ENCODE measurements at places on chromosomes 16 and 17. TPM values are rescaled to one million over a fixed set of nuclear protein-coding genes. Genes with fewer than 3 reads are reported as not detected.

- no peak for DNase-seq
Observed at GRCh38 chr17:56064506-56064905, 88.8 kb upstream of the ANKFN1 start.

- DNase-seq, result no peak
Observed at GRCh38 chr16:56611281-56611833, 3.0 kb downstream of the MT2A start.

The CRYBA1 gene
- polyA plus RNA-seq, result not detected

DNA sequence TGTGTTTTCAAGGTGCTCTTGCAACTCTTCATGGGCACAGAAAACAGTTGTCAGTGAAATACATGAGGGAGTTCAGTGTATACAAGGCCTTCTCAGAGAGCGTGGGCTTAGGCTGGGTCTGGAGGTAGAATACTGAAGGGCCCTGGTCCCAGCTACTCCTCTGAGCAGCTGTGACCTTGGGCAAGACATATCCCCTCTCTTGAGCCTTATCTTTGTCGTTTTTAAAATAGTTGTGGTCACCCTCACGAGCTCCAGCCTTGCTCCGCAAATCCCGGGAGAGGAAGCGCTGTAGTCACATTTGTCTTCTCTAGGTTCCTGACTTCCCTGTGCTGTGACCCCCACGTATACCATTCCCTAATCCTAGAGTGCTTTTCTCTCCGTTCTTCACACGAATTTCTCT is 3.6 kb downstream of the ZNRF1 start:
- no peak for DNase-seq

- no peak for DNase-seq
Observed at GRCh38 chr16:10466861-10467260, 81.0 kb downstream of the ATF7IP2 start.

DNA sequence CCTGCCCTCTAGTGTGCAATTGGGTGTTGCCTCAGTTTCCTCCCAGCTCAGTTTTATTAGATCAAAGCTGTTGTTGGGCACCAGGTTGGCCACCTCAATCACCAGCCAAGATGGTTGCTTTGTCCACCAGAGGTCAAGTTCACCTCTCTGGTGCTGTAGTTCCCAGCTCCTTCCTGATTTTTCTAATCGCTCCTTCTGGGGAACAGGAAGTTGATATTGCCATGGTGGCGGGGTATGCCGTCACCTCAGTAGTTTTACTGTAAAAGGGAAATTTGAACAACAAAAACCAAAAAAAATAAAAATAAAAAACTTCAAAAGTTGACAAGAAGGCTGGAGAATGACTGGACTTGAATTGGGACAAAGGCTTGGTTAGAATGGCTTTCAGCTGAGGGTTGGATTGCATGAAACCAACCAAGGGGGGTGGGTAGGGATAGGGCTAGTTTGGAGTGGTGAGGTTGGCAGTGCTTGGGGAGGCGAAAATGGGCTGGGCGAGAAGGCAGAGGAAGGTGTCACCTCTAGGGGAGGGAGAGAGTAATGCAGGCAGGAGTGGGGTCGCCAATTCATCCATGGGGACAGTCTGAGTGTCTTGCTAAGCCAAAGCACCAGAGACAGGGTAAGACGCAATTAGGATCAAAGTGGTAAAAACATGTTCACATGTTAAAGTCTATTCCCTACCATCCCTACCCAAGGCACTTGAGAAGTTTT is 6.2 kb downstream of the EFNB3 start:
- no peak for DNase-seq

DNA sequence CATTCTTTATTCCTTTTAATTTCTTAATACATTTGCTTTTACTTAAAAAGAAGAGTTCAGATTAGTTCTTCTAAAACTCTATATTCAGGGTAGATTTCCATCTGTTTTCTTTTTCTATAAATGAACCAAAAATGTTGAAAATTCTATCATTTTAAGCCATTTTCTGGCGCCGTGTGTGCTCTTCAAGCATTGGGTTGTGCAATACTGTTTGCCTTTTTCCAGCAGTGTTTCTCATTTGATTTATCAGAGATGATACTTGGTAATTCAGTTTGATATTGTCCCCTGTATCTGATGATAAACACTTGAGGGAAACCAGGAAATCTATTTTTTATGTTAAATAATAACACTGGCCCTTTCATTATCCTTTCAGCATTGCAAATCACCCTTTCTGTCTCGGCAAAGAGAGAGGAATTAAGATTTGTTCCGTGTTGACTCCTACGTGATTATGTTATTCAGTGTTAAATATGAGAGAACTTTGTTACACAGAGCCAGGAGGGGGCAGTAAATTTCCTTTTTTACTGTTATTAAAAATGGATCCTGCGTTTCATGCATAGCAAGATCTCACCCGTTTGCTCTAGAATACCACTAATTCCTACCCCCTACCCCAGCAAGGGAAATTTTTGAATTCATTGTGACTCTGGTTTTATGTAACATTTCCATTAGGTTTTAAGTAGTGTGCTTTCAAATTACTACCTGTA is 606.9 kb upstream of the RBFOX1 start:
- no peak for DNase-seq

DNA sequence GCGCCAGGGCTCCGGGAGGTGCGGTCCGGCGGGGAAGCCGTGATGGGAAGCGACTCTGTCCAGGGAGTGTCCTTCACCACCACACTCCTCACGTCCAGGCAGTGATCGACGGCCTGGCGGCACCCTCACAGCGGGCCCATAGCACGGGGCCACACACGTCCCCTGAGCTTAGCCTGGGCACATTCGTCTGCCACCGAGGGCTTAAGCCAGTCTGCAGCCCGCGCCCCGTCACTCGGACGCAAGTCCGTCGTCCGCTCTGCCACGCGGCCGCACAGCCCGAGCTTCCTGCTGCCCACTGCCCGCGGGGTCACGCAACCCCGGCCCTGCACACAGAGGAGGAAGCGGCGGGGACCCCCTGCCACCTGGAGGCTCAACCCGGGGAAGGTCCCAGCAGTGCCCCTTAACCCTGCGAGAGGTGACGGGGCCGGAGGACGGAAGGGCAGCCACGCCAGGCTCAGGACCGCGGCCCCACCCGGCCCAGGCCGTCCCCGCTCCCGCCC is 3.0 kb upstream of the TBX2 start:
- no peak for DNase-seq

- DNase-seq, result no peak
Observed at GRCh38 chr16:4522051-4522581, 16.5 kb downstream of the CDIP1 start.

GRCh38 chr16:1261131-1261892 is 5.4 kb downstream of the TPSD1 start:
- no peak for DNase-seq

The ABCC6 gene
- polyA plus RNA-seq, result 3.7 TPM

The ZACN gene
- polyA plus RNA-seq, result not detected

The DNAH9 gene
- polyA plus RNA-seq, result not detected

DNA sequence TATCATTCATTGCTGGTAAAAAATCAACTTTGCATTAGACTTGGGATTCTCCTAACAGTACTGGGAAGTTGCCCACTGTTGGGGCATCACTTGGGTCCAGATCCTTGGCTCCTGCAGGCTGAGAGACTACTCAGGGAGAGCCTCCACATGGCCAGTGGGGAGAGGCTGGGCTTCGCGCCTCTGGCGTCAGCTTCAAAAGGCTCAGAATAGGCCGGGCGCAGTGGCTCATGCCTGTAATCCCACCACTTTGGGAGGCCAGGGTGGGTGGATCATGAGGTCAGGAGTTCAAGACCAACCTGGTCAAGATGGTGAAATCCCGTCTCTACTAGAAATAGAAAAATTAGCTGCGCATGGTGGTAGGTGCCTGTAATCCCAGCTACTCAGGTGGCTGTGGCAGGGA is 3.4 kb upstream of the CSHL1 start:
- DNase-seq, result no peak

DNA sequence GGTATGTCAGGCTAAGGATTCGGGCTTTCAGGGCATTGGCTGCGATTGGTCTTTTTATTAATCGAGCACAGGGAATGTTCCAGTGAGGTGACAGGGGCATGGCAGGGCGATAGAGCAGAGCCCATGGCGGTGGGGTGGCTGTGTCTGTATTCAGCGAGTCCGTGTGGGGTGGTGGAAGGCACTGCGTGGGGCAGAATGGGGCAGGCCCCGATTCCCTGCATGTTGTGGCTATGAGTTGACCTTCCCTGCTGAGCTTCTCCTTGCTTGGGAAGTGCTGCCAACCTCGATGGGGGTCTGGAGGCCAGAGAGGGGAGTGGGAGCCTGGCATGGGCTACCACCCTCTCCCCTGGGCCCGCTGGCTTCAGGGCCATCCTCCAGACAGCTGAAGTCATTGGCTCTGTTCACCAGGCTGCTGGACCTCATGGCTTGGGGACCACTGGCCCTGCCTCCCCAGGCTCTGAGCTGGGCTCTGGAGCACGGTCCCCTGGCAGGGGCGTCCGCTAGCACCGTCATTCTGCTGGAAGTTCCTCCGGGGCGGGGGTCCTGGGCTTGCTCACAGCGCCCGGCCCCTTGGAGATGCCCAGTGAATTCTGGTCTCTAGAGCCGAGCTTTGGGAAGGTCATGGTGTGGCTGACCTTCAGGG is 92.1 kb downstream of the NPIPB11 start:
- DNase-seq, result no peak

DNA sequence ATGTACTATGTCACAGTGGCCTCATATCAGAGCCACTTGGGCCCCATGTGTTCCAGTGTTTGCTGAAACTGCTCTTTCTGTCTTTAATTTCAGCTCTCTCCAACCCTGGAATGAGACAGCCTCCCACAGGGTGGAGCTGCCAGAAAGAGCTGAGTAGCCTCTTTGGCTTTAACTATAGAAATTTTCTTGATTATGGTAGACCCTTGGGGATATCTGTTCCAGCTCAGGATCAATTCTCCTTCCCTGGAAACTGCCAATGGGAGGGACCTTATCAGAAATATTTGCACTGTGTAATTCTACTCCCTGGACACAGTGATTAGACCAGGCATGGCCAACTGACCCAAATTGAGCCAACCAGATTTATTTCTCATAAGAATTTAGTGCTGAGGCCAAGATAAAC is 39.0 kb upstream of the KDM8 start:
- no peak for DNase-seq

DNA sequence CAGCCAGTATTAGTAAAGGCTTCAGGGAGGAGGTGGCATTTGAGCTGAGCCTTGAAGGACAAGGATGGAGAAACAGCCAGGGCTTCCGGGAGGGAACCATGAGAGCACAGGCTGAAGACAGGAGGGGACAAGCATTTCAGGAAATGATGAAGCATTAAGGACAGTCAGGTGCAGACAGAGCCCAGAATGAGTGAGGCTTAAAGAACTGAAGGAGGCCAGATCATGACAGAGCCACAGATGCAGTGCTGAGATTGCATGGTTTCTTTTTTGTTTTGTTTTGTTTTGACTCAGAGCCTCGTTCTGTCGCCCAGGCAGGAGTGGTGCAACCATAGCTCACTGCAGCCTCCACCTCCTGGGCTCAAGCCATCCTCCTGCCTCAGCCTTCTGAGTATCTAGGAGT is 211.5 kb downstream of the SOX9 start:
- DNase-seq, result no peak

The SUPT6H gene
- 41.0 TPM for polyA plus RNA-seq

Measured in AG04450 (cell line).